Neural progenitor cell (in vitro differentiated cells): ENCODE measurements at places on chromosomes 6 and 20. TPM values are rescaled to one million over a fixed set of nuclear protein-coding genes. Genes with fewer than 3 reads are reported as not detected.

DNA sequence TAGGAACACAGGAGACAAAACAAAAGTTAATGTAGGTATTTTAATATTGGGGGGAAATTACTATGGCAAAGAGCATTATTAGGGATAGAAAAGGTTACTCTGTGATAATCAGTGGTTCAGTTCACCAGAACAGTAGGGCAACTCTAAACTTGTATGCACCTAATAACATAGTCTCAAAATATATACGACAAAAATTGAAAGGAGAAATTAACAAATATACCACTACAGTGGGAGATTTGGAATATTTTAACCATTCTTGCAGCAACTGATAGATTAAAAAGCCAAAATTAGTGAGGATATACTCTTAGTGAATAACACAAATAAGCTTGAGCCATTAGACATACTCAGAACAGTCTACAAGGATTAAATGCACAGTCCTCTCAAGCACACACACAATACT lies 11.0 kb downstream of the ARMC12 start:
- no peak overlapping the region for H3K27ac ChIP-seq
- no peak overlapping the region for H3K4me3 ChIP-seq
- no peaks in the 10 kb centered on the region for H3K36me3 ChIP-seq

- H3K36me3 ChIP-seq = no peaks in the 10 kb centered on the region
- H3K27ac ChIP-seq = peak overlapping the region; percentile 9
- peak; percentile 99 for DNase-seq
- H3K27me3 ChIP-seq = peaks cover 89% of the 10 kb centered on the region
Observed at GRCh38 chr20:56925082-56925830, 296.1 kb downstream of the TFAP2C start.

DNA sequence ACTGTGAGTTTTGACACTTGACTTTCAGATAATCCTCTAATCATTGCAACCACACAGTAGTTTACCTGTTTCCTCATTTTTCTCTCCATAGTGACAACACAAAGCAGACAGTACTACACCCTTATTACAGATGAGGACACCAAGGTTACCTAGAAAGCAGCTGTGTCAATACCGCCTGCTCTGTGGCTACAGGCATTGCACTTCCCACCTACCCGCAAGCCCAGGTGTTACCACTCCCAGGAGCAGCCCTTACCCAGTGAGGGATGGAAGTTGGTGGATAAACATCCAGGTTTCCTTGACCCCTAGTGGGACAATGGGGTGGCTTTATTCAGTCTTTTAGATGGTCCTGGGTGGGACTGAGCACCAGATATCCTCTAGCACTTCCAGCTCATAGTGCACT lies 503.6 kb downstream of the PTPRT start:
- no peaks in the 10 kb centered on the region for H3K4me1 ChIP-seq
- no peak overlapping the region for H3K27ac ChIP-seq
- DNase-seq = no peak
- no peaks in the 10 kb centered on the region for H3K27me3 ChIP-seq
- H3K36me3 ChIP-seq = no peaks in the 10 kb centered on the region

DNA sequence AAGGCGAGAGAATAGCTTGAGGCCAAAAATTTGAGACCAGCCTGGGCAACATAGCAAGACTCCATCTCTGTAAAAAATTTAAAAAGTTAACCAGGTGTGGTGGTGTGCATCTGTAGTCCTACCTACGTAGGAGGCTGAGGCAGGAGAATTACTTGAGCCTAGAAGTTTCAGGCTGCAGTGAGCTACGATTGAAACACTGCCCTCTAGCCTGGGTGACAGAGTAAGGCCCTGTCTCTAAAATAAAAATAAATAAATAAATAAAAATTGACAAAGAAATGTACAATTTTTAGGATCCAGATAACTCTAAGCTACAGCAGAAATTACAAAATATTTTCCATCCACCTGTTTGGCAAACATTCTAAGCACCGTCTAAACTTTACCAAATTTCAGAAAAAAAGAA lies 941.0 kb upstream of the ADGRB3 start:
- H3K27me3 ChIP-seq = no peaks in the 10 kb centered on the region
- DNase-seq = no peak
- no peaks in the 10 kb centered on the region for H3K36me3 ChIP-seq
- peaks cover 10% of the 10 kb centered on the region for H3K4me1 ChIP-seq
- H3K4me3 ChIP-seq = no peak overlapping the region

- H3K4me3 ChIP-seq = peak overlapping the region; percentile 41
- DNase-seq = peak; percentile 33
- peaks cover 100% of the 10 kb centered on the region for H3K27me3 ChIP-seq
- peaks cover 24% of the 10 kb centered on the region for H3K4me1 ChIP-seq
- H3K27ac ChIP-seq = no peak overlapping the region
Observed at GRCh38 chr6:1610497-1611321, 994 bp downstream of the FOXC1 start.

GRCh38 chr6:55674672-55675071 lies 95.7 kb upstream of the HMGCLL1 start:
- H3K27me3 ChIP-seq = no peaks in the 10 kb centered on the region
- H3K4me1 ChIP-seq = peaks cover 17% of the 10 kb centered on the region
- DNase-seq = no peak
- no peaks in the 10 kb centered on the region for H3K36me3 ChIP-seq

DNA sequence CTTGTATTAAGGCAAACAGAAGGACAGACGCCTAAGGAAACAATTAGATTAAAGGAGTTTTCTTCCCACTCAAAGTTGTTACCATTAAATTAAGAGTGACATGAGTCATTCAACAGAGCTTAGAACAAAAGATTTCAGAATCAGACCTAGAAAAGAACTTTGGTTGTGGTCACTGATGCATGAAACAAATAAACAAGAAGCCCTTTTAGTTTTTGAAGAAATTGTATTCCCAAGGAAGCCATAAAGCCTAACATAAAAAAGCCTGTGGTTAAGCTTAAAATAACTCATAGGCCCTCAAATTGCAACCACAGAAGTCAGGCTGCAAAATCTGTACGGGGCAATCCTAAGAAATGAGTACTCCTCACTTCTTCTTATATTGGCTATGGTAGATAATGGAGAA lies 17.9 kb upstream of the TRIM26 start:
- no peak for DNase-seq
- no peaks in the 10 kb centered on the region for H3K36me3 ChIP-seq
- H3K27me3 ChIP-seq = peaks cover 25% of the 10 kb centered on the region

DNA sequence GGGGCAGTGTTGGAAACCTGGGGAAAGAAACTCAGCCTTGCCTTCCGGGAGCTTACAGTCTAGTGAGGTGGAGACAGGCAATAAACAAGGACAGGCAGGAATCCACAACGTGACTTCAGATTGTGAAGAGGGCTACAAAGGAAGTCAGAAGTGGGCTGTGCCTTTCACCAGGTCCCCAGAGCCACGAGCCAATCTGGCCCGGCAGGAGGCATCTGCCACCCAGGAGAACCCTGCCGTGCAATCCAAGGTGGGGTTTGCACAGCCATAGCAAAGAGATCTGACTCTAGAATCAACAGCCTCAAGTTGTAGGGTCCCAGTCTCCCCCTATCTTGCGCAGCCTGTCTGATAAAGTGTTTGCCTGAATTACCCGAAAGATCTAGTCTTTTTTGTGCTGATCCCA lies 5.5 kb downstream of the SLC32A1 start:
- peaks cover 100% of the 10 kb centered on the region for H3K27me3 ChIP-seq
- H3K27ac ChIP-seq = no peak overlapping the region
- H3K4me3 ChIP-seq = no peak overlapping the region
- DNase-seq = no peak
- no peaks in the 10 kb centered on the region for H3K36me3 ChIP-seq

GRCh38 chr20:35277127-35277526 lies 795 bp downstream of the MMP24OS start:
- no peaks in the 10 kb centered on the region for H3K27me3 ChIP-seq
- H3K27ac ChIP-seq = peak overlapping the region; percentile 72
- peak overlapping the region; percentile 79 for H3K4me3 ChIP-seq
- no peaks in the 10 kb centered on the region for H3K4me1 ChIP-seq
- no peaks in the 10 kb centered on the region for H3K36me3 ChIP-seq

DNA sequence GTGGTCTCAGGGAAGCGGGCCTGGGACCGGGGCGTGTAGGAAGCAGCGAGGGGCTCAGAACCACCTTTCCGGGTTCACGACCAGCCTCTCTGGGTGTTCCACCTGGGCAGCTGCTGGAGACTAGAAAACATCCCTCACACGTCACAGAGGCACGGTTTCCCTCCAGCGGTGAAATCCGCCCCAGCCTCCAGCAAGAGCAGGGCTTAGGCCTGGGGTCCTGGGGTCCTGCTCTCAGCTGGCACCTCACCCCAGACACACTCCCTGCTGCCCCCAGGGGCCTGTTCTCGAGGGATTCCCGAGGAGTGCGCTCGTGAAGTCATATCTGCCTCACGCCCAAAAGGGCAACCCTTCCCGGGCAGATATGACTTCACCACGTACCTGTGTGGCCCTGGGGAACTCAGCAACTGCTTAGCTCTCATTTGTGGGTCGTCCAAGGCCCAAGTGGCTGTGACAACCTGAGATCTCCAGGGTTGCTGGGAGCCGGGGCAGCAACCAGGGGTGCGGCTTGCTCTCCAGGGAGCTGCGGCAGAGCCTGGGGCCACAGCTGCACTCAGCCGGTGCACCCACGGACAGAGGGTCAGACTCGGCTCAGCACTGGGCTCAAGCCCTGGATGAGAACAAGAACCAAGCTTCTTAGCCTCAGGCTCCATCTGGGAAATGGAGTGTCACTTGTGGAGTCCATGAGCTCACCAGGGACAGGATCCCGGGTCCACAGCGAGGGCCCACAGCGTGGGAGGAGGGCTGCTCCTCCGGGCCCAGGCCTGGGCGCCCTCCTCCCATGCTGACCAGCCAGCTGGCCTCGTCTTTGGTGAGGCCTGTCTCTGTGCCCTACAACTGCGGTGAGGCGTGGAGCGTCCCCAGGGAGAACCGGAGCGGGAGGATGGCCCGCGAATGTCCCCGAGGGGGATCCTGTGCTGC lies 661 bp downstream of the FNDC11 start:
- H3K4me3 ChIP-seq = peak overlapping the region; percentile 86
- peaks cover 9% of the 10 kb centered on the region for H3K27me3 ChIP-seq
- peak; percentile 40 for DNase-seq
- H3K4me1 ChIP-seq = peaks cover 12% of the 10 kb centered on the region
- no peaks in the 10 kb centered on the region for H3K36me3 ChIP-seq

DNA sequence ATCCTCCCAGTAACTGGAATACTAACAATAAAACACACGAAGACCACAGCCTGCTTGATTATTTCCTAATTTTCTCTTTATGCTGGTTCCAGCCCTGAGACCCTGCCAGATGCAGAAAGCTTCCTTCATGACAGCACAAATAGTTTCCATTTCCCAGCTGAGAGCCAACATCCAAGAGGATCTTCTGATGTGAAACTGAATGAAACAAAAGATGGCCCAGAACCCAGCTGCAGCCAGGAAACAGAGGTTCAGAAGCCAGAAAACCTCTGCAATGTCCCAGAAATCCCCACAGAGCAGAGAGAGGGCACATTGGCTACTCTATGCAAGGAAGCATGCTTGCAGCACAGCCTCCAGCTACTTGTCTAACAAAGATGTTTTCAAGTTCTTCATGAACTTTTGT lies 61.8 kb upstream of the PLEKHG1 start:
- H3K4me3 ChIP-seq = no peak overlapping the region
- no peaks in the 10 kb centered on the region for H3K4me1 ChIP-seq
- no peaks in the 10 kb centered on the region for H3K36me3 ChIP-seq
- DNase-seq = no peak

DNA sequence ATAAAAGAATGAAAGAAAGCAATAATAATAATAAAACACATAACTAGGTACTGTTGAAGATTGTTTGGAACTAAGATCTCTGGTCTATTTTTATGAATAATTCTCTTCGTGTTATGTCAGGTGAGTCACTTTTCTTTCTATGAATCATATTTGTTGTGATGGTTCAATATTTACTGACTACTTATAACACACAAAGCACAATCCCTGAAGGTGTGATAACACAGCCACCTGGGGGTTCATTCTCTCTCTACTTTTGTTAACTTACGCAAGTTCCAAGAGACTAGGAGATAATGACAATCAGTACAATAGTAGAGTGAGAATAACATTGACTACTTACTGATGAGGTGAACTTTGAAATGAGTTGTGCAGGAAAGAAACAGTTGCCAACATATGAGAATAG lies 149.9 kb downstream of the IBTK start:
- H3K4me3 ChIP-seq = no peak overlapping the region
- no peaks in the 10 kb centered on the region for H3K27me3 ChIP-seq
- H3K27ac ChIP-seq = no peak overlapping the region
- DNase-seq = no peak
- no peaks in the 10 kb centered on the region for H3K4me1 ChIP-seq

DNA sequence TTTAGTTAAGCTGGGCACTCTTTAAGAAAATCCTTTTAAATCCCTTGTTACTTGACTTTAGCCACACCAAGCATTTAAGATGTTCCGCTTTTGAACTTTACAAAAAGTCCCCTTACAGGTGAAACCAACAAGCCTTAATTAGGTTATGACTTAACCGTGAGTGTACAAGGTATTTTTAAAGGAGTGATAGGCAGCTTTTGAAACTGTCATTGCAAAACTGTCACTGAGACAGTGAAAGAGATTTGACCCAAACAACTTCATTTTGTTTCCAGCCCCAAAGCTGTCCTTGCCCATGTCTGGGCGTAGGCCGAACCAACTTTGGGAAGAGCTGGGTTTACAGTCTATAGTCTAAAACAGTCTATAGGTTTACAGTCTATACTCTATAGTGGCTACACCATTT lies 305.4 kb downstream of the FARS2 start:
- no peak overlapping the region for H3K27ac ChIP-seq
- no peaks in the 10 kb centered on the region for H3K27me3 ChIP-seq
- no peaks in the 10 kb centered on the region for H3K36me3 ChIP-seq
- H3K4me3 ChIP-seq = no peak overlapping the region

DNA sequence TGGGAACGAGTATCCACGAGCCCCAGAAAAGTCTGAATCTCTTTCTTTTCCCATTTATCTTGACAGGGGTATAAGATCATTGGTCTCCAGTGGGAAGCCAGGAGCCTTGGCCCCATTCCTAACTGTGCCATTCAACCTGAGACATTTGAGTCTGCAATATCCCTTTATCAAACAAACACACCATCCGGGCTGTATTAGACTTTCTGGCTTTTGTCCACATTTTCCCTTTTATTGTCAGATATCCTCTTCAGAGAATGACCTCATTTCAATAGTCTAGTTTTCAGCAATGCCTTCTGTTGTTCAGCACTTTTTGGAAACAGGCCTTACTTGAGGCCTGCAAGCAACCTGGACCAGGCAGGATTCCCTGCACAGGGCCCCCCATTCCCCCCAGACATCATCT lies 15.7 kb downstream of the BPIFA1 start:
- H3K27ac ChIP-seq = no peak overlapping the region
- DNase-seq = no peak
- no peak overlapping the region for H3K4me3 ChIP-seq
- H3K4me1 ChIP-seq = no peaks in the 10 kb centered on the region
- no peaks in the 10 kb centered on the region for H3K36me3 ChIP-seq

GRCh38 chr6:127561660-127562059 lies 15.3 kb upstream of the C6orf58 start:
- no peaks in the 10 kb centered on the region for H3K36me3 ChIP-seq
- H3K4me3 ChIP-seq = no peak overlapping the region
- H3K27ac ChIP-seq = no peak overlapping the region
- H3K27me3 ChIP-seq = no peaks in the 10 kb centered on the region
- H3K4me1 ChIP-seq = no peaks in the 10 kb centered on the region
- DNase-seq = no peak

GRCh38 chr20:63750807-63751470 lies 11.4 kb downstream of the SLC2A4RG start:
- H3K4me3 ChIP-seq = no peak overlapping the region
- no peaks in the 10 kb centered on the region for H3K4me1 ChIP-seq
- H3K27ac ChIP-seq = no peak overlapping the region
- DNase-seq = no peak

GRCh38 chr6:149129371-149130077 lies 188.0 kb upstream of the TAB2 start:
- H3K4me1 ChIP-seq = peaks cover 12% of the 10 kb centered on the region
- H3K4me3 ChIP-seq = no peak overlapping the region

HLA-G gene
- not detected in 2 replicates for total RNA-seq

MRPS10 gene
- 42.1 and 68.0 TPM in 2 replicates for total RNA-seq

SNAP25 gene
- not detected in 2 replicates for total RNA-seq

HLA-DOA gene
- total RNA-seq = 38.0 and 52.2 TPM in 2 replicates

CLVS2 gene
- total RNA-seq = 0.84 and 1.8 TPM in 2 replicates

FBXO30 gene
- 21.0 and 34.6 TPM in 2 replicates for total RNA-seq
